ENCODE measurements at places on chromosomes 2 and 18.

GRCh38 chr2:86446060-86446459 lies 4.9 kb downstream of the KDM3A start:
- DNase-seq, result no peak

- DNase-seq, result peak; percentile 26
These were observed 87.3 kb upstream of the OTOS start for GRCh38 chr2:240227538-240228428.

DNA sequence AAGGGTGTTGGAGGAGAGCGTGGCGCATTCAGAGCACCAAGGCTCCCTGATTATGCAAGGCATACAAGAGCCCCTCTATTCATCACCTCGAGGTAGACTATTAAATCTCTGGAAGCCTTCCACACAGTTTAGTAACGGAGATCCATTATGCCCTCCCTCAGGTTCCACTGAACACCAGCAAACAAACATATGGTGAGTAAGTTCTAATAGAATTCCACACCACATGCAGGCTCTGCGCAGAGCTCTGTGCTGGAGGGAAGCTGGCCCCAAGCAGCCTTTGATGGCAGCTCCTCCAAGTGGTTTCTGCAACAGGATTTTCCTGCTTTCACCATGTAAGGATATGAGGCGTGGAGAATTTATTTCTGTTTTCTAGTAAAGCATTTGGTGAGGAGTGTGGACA lies 238.6 kb downstream of the C1D start:
- DNase-seq, result no peak

DNA sequence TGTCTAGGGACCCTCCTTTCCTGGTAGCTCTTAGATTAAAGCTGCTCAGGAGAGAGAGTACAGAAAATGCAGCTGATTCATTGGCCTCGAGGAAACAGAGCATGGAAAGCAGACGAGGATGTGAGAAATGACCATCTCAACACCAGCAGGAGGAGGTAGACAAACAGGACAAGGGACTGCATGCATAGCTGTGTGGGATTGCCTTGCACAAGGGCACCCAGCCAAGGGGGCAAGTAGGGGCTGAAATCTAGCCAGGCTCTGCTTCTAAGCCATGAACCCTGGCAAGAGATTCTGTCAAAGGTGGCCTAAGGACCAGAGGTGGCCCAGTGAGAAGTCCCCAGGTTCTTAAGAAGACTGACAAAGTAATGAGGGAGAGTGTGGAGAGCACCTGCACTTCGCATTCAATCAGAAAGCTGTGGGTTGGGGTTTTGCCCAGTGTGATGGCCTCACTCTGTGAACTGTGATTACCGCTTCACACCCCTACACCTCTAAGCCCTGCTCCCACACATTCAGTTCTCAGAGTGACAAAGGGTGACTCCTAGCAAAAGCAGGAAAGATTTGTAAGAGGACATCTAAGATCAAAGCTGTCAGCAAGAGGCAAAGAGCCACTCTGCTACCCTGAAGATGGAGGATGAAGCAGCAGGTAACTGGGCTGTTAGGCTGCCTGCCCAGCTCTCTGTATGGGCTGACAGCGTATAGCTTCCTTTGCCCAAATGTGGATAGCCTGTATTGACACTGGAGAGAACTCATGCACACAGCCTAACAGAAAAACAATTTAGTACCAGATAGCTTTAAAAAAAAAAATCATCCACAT lies 151.3 kb upstream of the PELI1 start:
- no peak for DNase-seq

DNA sequence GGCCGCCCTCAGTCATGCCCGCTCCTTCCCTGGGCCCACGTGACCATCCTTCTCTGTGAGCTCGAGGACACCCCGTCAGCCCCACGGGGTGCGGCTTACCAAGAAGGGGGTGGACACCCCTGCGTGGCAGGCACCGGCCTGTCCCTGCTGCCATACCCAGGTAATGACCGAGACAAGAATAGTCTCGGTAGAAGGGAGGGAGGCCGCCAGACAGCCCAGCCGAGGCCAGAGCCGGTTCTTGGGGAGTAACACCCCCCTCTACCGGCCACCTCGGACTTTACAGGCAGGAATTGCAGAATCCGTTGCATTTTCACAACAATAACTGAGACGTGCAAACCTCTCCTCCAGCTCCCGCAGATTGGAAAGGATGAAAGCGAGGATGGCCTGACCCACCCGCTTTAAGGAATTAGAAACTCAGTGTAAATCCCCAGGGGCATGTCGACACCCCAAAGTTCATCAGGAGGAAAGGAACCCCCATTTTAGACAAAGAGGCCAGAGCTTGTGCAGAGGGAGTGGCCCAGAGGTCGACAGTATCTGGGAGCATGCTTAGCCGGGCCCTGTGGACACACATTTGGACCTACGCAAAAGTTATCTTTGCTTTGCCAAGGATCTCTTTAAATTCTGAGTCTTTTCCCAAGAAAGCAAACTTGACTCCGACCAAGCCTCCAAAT lies 60.1 kb upstream of the GLI2 start:
- DNase-seq, result no peak

- DNase-seq, result no peak
These were observed 83.1 kb downstream of the PDCL3 start for GRCh38 chr2:100645695-100646429.

DNA sequence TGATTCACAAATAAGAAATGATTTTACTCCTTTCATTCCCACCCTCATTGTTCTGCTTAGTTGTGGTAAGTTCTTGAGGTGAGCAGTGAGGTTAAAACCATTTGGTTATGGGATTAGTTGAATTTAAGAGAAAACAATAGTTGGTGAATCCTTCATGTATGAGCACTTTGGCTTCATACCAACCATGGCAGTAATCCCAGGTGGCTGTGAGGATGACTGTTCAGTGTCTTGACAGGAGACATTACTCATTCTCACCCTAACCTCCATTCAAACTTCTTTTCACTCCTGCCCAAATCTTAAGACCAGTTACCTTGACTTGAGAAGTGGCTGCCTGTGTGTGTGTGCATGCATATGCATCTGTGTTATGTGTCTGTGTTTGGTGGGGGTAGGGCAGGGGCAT lies 143.1 kb downstream of the SETBP1 start:
- no peak for DNase-seq

GRCh38 chr2:109336296-109336695 lies 207.3 kb downstream of the SH3RF3 start:
- no peak for DNase-seq

GRCh38 chr2:180646756-180647155 lies 333.6 kb upstream of the UBE2E3 start:
- DNase-seq, result no peak

DNA sequence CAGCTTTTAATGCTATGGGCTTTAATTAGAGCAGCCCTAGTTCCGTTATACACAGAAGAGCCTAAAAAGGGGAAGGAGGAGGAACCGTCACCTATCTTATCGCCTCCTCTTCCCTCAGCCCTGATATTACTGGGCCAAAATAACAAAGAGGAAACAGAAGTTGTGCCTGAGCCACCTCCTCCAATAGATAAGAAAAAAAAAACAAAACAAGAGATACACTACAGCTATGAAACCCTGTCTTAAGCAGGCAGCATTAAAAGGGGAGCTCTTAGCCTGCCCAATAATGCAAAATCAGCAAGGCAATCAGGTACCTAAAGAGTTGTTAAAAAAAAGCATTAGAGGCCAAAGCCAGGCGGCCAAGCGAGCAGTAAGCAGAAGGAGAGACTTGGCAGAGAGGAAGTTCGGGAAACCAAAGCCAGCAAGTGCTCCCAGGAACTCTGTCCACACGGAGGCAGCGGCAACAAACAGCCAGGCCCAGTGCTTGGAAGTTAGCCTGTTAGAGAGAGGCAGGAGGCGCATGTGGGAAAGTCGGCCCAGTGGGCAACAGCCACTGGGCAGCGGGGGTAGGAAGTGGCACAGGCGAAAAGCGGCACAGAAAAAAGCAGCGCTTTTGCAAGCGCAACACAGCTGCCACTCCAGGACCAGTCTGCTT lies 41.8 kb upstream of the PDK1 start:
- DNase-seq, result peak; percentile 62

DNA sequence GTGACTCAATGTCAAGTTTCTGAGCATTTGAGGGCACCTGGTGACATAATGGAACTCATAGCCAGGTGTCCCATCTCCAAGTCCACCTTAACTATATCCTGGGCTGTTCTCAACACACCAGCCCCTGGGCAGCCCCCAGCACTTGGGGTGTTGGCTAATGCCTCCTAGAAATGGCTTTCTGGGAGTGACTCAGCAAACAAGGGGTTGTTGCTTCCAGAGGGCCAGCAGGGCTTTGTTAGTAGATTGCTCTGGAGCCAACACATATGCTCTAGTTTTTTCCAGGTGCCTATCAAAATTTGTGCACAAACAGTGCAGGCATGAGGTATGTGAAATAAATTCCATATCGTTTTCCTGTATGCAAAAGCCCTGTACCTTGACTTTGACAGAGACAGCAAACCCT lies 448.4 kb downstream of the SLC4A3 start:
- DNase-seq, result no peak

GRCh38 chr2:191314697-191315364 lies 69.6 kb downstream of the MYO1B start:
- DNase-seq, result no peak

DNA sequence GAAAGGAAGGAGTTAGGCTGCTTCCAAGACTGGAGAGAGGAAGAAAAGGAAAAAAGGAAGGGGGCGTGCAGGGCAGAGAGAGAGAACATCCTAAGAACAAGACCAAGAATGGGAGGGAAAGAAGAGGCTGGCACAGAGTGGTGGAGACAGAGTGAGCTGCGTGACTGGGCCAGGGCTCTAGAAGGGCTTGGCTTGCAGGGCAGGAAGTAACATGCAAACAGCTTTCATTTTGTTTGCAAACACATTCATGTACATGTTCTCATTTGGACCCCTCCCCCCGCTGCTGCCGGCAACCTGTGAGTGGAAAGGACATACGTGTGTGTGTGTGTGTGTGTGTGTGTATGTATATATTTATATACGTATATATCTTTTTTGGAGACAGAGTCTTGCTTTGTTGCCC lies 46.8 kb upstream of the DNMT3A start:
- no peak for DNase-seq

DNA sequence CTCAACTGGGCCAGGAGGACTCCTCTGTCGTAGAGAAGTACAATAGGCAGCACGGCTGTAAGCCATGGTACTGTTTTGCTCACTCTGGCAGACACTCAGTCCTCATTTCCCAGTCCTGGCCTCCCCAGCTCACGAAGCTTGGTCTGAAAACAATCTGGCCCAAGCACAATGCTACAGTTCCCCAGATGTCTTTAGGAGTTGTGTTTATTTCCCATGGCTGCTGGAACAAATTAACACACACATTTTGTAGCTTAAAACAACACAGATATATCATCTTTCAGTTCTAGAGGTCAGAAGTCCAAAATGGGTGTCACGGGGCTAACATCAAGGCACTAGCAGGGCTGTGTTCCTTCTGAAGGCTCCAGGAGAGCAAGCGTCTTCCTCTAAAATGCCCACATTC lies 13.0 kb downstream of the FABP1 start:
- DNase-seq, result no peak

DNA sequence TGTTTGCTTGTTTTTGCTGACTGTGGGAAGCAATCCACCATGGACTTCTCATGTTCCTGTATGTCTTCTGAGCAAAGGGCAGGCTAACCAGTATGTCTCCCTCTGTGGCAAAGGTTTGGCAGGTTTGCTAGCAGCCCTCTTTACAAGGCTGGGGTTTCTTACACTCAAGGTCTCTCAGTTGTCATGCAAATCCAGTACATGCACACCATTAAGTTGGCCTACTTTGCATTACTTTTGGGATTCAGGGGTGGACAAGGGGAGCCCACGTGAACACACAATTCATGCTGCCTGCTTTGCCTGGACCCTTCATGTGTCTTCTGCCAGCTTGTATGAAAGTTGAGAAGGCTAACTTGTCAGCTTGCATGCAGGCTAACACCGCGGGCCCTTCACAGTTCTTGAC lies 134.9 kb downstream of the LRRTM4 start:
- DNase-seq, result no peak

DNA sequence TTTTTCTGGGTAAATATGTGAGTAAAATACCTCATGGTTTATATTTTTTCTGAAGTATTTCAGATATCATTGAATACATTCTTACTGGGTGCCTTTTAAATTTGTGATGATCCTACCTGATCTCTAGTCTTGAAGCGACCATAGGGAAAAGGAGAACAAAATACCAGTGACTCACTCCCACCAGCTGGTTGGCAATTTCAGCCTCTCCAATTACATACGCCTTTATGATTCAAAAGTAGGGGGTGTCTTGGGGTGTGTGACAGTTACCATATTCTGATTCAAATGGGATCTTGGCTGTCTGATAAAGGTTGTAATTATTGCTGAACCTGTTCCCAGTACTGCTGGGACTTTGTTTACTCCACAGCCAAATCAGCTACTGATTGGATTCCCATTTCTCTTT lies 175.9 kb upstream of the NXPH2 start:
- no peak for DNase-seq

GRCh38 chr18:26565514-26565913 lies 17.2 kb upstream of the KCTD1 start:
- no peak for DNase-seq

DNA sequence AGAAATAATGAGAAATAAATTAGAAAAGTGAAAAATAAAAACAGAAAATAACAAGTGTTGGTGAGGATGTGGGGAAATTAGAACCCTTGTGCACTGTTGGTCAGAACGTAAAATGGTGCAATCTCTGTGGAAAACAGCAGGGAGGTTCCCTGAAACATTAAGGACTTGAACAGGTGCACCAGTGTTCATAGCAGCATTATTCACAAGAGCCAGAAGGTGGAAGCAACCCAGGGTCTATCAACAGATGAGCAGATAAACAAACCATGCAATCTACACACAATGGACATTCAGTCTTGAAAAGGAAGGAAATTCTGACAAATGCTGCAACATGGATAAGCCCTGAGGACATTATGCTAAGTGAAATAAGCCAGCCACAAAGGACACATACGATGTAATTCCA lies 58.2 kb upstream of the TFCP2L1 start:
- no peak for DNase-seq

GRCh38 chr2:25310709-25310964 lies 31.1 kb downstream of the DNMT3A start:
- DNase-seq, result no peak
